ENCODE measurements at places on chromosomes 11 and 22.

GRCh38 chr11:58039589-58039988 lies 8.8 kb downstream of the OR6Q1 start:
- DNase-seq: no peak

DNA sequence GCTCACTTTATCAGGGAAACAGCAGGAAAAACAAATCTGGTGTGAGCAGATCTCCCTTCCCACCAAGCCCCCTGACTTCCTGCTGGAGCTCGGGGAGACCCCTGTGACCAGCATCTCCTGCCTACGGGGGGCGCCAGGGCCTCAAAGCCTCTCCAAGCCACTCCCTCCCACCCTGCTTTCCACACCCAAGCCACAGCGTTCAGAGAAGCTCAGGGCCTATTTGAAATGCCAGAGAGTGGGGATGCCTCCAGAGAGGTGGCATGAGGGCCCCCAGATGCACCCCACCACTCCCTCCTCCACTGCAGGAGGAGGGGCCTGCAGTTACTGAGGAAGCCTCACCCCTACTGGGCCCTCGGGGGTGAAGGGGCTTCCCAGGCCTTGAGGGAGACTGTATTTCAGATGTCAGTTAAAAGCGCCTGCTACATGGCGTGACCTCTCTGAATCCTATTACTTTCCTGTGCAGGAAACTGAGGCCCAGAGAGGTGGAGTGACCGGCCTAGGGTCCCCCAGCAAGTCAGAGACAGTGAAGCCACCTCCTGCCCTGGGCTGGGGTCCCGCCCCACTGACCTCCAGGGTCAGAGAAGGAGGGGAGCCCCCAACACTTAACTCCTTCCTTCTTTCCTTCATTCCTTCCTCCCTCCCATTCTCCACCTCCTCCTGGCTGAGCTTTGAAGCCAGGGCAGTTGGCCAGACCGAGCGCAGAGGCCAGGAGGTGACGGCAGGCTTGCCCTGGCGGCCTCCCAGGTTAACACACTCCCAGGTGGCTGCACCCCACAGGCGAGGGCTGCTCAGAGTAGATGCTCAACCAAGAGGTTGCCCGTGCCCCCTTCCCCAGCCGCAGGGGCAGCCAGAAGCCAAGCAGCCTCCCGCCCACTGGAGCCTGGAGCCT lies 6.0 kb upstream of the CDKN1C start:
- no peak for DNase-seq

DNA sequence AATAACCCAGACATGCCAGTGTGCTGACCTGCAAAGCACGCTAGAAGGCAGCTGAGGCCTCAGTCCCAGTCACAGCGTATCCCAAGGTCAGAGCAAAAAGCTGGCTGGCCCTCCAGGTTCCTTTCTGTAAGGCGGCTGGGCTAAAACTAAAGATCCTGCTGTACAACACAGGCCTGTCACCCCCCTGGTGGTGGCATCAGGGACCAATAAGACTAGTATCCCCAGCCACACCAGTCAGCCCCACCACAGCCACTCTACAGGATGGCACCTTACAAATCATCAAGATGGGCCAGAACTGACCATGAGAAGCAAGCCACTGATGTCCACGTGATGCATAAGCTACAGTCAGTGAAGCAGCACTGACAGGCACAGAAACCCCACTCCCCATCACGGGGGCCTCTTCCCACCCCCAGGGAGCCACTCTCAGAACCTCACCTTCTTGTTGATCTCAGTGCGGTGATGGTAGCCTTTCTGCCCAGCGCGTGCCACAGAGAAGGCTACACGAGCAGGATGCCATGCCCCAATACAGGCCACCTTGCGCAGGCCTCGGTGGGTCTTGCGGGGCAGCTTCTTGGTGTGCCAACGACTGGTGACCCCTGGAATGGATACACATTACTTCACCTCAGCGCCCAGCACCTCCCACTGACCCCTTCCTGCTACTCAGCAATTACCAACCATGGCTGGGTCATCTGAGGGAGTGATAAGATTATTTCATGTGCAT lies 5.0 kb downstream of the RPL3 start:
- no peak for DNase-seq

- DNase-seq: no peak
Measured at GRCh38 chr11:86812981-86813380, 12.6 kb downstream of the PRSS23 start.

GRCh38 chr11:132334769-132335280 lies 964.4 kb downstream of the NTM start:
- no peak for DNase-seq

- DNase-seq: no peak
Measured at GRCh38 chr11:111612224-111612623, 10.0 kb downstream of the SIK2 start.

DNA sequence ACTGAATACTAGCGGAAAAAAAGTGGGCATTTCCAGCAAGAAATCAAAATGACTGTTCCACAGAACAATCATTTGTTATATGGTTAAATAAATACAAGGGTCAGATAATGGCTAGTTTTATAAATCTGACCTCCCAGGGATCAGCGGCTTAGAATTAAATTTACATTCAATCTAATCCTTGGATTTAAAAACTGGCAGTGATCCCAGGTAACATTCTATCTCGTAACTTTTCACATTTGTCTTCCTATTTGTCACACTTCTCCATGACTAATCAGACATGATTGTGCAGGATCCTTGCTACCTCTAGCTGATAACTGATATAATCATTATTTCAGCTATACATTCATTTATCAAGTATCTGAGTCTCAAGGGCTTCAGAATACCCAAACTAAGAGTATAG lies 2.9 kb upstream of the MMP3 start:
- DNase-seq: no peak

- DNase-seq: no peak
Measured at GRCh38 chr22:40525250-40525884, 111.2 kb downstream of the MRTFA start.
